Spinal cord (tissue), 10 donors: ENCODE measurements at places on chromosomes 12 and 14.

DNA sequence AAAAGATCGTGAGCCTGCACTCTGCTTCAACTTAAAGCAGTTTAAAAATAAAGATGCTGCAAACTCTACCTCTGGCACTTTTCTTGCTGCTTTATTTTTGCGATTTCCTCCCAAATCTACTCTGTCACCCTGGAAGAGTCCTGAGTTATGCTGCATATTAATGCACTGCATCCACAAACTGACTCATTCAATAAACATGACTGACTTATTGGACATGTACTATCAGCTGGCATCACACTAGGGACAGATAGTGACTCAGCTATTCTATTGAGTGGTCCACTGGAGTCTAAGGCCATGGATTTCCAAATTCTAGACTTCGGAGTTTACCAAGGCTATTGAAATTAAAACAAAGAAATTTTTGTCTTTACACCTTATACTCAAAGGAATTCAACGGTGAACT is 90.7 kb upstream of the PTPRR start:
- H3K27ac ChIP-seq, result no peak overlapping the region
- no peak overlapping the region for H3K4me3 ChIP-seq
- H3K36me3 ChIP-seq, result no peaks in the 10 kb centered on the region
- no peak for DNase-seq
- H3K4me1 ChIP-seq, result no peaks in the 10 kb centered on the region
- H3K27me3 ChIP-seq, result no peaks in the 10 kb centered on the region

- H3K4me3 ChIP-seq, result peak overlapping the region; percentile 11
- H3K4me1 ChIP-seq, result peaks cover 35% of the 10 kb centered on the region
- H3K36me3 ChIP-seq, result no peaks in the 10 kb centered on the region
- peak; percentile 86 for DNase-seq
- peak overlapping the region; percentile 79 for H3K27ac ChIP-seq
These were observed 2.4 kb upstream of the RNASE7 start for GRCh38 chr14:21039585-21040369.

- no peak overlapping the region for H3K27ac ChIP-seq
- no peak for DNase-seq
- peaks cover 9% of the 10 kb centered on the region for H3K27me3 ChIP-seq
- peak overlapping the region; percentile 2 for H3K4me3 ChIP-seq
- H3K4me1 ChIP-seq, result peaks cover 34% of the 10 kb centered on the region
These were observed 2.4 kb downstream of the KIF5A start for GRCh38 chr12:57552306-57552651.

- no peaks in the 10 kb centered on the region for H3K27me3 ChIP-seq
- no peaks in the 10 kb centered on the region for H3K4me1 ChIP-seq
- H3K36me3 ChIP-seq, result peaks cover 76% of the 10 kb centered on the region
- DNase-seq, result no peak
- no peak overlapping the region for H3K4me3 ChIP-seq
These were observed 79.6 kb downstream of the MOK start for GRCh38 chr14:102225386-102225785.

- no peak for DNase-seq
- H3K4me1 ChIP-seq, result peaks cover 23% of the 10 kb centered on the region
- no peaks in the 10 kb centered on the region for H3K27me3 ChIP-seq
- no peaks in the 10 kb centered on the region for H3K36me3 ChIP-seq
These were observed 282.7 kb downstream of the CACNA1C start for GRCh38 chr12:2335513-2335912.

- no peaks in the 10 kb centered on the region for H3K36me3 ChIP-seq
- no peak overlapping the region for H3K27ac ChIP-seq
- DNase-seq, result no peak
These were observed 202.8 kb downstream of the TTC8 start for GRCh38 chr14:89027097-89027740.

GRCh38 chr12:18262514-18262913 is 1.2 kb downstream of the PIK3C2G start:
- no peaks in the 10 kb centered on the region for H3K36me3 ChIP-seq
- H3K27ac ChIP-seq, result no peak overlapping the region
- no peak overlapping the region for H3K4me3 ChIP-seq
- no peaks in the 10 kb centered on the region for H3K4me1 ChIP-seq

GRCh38 chr14:69554500-69554899 is 20.2 kb downstream of the CCDC177 start:
- no peak overlapping the region for H3K27ac ChIP-seq
- H3K4me1 ChIP-seq, result peaks cover 20% of the 10 kb centered on the region
- DNase-seq, result no peak
- H3K36me3 ChIP-seq, result no peaks in the 10 kb centered on the region
- no peak overlapping the region for H3K4me3 ChIP-seq

GRCh38 chr14:36519431-36520321 is at the start of gene NKX2-1:
TSS of gene NKX2-1 (minus strand) at chr14:36520232. CDS start at chr14:36520129, 103 bp downstream.
- no peak for DNase-seq
- H3K27ac ChIP-seq, result no peak within 1 kb of the TSS
- H3K36me3 ChIP-seq, result no peaks in the 10 kb centered on the region
- H3K4me1 ChIP-seq, result peaks cover 49% of the 10 kb centered on the region
- no peak within 1 kb of the TSS for H3K4me3 ChIP-seq

- H3K4me3 ChIP-seq, result peak overlapping the region; percentile 94
- H3K36me3 ChIP-seq, result no peaks in the 10 kb centered on the region
- H3K4me1 ChIP-seq, result peaks cover 8% of the 10 kb centered on the region
- H3K27ac ChIP-seq, result peak overlapping the region; percentile 98
- no peaks in the 10 kb centered on the region for H3K27me3 ChIP-seq
- peak; percentile 61 for DNase-seq
These were observed 1.7 kb downstream of the PDE3A start for GRCh38 chr12:20370014-20370386.

- H3K4me1 ChIP-seq, result peaks cover 10% of the 10 kb centered on the region
- H3K27me3 ChIP-seq, result no peaks in the 10 kb centered on the region
- H3K27ac ChIP-seq, result no peak overlapping the region
- no peak for DNase-seq
These were observed 5.5 kb downstream of the ANAPC5 start for GRCh38 chr12:121346747-121347146.

DNA sequence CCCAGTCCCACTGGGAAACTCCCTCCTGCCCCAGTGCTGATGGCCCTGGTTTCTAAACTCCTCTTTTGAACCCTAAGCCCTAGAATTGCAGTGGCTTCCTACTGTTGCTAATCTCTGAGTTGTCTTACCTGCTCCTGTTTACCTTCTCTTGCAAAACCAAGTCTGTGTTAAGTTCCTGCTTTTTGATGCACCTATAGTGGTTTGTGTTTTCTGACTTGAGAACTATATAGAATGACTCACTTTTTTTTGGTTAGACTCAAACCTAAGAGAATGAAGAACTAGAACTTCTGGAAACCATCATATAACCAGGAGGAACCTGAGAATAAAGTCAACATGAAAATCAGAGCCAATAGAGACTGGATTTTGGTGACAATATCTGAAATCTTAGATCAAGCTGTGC is 5.5 kb upstream of the GAS2L3 start:
- no peak for DNase-seq
- H3K4me1 ChIP-seq, result peaks cover under 1% of the 10 kb centered on the region
- no peaks in the 10 kb centered on the region for H3K36me3 ChIP-seq

DNA sequence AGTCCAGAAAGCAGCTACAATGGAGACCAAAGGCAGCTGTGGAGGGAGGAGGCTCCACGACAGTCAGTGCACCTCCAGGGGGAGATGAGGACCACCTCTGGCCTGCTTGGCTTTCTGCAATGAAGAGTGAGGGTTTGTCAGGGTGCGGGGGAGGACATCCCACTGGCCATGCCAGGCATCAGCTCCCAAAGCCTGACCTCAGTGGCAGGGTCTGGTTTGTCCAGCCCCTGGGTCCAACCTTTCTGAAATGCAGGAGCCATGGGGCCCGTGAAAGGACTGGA is 35.2 kb downstream of the SLC6A12 start:
- H3K27ac ChIP-seq, result no peak overlapping the region
- no peaks in the 10 kb centered on the region for H3K27me3 ChIP-seq
- no peak overlapping the region for H3K4me3 ChIP-seq
- DNase-seq, result no peak
- H3K4me1 ChIP-seq, result peaks cover 60% of the 10 kb centered on the region
- H3K36me3 ChIP-seq, result peaks cover 12% of the 10 kb centered on the region

GRCh38 chr14:99282261-99283050 is 10.5 kb upstream of the BCL11B start:
- no peak for DNase-seq
- H3K4me3 ChIP-seq, result no peak overlapping the region
- peaks cover 3% of the 10 kb centered on the region for H3K27me3 ChIP-seq
- H3K36me3 ChIP-seq, result no peaks in the 10 kb centered on the region
- H3K4me1 ChIP-seq, result peaks cover 14% of the 10 kb centered on the region

GRCh38 chr14:103928011-103928890 is at the start of gene TDRD9:
TSS of gene TDRD9 (plus strand) at chr14:103928456. CDS start at chr14:103928510, 54 bp downstream.
- H3K36me3 ChIP-seq, result no peaks in the 10 kb centered on the region
- peaks cover 4% of the 10 kb centered on the region for H3K27me3 ChIP-seq
- no peak within 1 kb of the TSS for H3K4me3 ChIP-seq
- no peak within 1 kb of the TSS for H3K27ac ChIP-seq

DNA sequence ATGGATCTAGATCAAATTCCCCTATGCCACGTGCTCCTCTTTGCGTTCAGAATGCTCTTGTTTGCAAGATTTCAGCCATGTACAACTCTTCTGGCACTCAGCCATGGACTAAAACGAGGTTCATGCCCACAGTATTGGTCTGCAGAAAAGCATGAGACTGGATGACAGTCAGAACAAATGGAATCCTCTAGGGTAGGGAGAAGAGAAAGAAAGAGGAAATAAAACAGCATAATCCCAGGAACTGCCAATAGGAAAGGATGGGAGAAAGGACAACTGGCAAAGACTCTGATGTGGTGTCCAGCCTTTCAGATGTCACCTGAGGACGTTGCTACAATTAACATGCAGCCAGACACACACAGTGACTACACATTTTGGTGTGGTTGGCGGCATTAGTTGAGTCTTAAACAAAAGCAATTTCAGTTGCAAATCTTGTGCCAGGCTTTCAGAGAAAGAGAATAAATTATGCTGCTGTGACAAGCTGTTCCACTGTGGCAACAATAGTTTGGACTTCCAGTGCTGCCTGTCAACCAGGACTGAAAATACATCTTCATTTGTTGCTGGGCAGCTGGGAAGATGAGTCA is 338.0 kb downstream of the RGS6 start:
- H3K4me1 ChIP-seq, result no peaks in the 10 kb centered on the region
- no peak overlapping the region for H3K27ac ChIP-seq
- no peak overlapping the region for H3K4me3 ChIP-seq
